ENCODE measurements at places on chromosomes 4 and X.

DNA sequence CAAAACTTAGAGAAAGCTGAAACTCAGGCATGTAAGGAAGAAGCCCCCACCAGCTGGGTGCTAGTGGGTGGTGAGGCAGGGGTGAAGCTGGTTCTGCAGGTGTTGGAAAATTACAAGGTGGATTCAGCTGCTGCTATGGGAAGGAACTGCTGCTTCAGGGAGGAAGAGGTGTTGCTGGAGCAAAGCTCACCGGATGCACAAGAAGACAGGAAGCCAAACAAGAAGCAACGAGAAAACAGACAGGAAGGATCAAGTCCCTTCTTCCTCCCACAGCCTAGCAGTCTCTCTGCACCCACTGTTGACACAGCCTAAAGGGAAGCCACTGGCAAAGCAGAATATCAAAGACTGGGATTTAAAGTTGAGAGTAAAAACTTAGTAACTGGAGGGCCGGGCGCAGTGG is 100.2 kb upstream of the JADE1 start:
- no peak for DNase-seq

DNA sequence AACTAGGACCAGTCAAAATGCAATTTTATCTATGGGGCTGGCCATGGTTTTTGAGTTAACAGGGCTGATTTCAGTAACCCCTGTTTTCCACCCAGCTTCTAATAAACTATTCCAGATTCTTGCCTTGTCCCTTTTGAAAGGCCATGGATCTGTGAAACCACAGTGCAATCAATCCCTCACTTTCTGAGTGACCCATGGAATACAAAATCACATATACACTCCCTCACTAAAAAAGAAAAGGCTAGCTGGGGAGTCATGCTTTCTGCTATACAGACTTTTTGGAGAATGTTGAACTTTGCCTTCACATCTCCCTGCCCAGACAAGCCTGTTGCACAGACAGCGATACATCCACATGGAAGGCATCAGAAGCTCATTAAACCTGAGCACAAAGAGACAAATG is 47.9 kb downstream of the MAD2L1 start:
- DNase-seq = no peak

GRCh38 chrX:105120463-105120862 is 100.0 kb downstream of the TEX13A start:
- no peak for DNase-seq

GRCh38 chr4:121358473-121358872 is 22.3 kb downstream of the QRFPR start:
- no peak for DNase-seq

DNA sequence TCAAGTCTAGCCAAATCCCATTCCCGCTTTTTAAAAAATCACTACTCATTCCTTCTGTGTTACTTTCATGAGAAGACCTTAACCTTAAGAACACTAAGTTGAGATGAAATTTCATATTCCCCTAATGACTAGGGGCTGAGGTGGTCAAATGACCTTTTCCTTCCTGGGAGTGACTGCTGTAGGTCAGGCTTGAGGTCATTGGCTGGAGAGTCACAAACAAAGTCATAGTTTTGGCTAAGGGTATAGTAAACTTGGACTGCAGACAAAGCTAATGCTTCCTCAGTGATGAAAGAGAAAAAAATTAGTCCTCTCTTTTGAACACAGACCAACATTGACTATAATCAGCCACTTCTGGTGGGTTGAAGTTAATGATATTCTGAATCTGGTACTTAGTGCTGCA is 16.0 kb upstream of the FGF2 start:
- no peak for DNase-seq

DNA sequence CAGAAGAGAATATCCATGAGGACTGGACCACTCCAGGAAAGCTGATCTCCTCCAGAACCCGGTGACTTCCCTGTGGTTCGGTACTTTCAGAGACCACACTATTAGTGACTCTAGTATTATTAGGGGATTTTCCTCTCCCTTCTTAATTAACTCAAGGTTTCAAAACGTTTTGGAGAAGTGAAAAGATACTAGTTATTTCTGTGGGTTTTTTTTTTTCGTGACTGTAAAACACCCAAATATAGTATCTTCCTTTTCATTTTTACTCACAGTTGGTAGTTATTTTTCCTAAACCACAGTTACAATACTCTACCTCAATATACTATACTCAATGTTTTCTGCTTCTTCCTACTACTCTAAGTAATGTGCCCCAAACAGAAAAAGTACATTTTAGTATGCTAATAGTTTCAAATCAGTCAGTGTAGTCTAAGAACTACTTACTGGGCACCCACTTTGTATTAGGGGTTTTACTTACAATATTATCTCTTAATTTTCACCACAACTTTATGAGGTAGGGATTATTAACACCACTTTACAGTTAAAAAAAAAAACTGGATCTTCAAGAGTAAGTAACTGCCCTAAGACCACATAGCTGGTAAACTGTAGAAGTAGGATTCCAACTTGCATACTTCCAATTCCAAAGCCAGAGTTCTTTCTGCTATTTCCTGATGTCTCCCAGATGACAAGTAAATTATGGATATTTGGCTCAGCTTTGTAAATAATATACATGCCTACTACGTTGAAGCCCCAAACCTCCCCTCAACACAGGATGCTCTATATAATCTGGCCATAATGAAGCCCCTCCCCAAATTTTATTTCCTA is 45.0 kb downstream of the SLC9A7 start:
- no peak for DNase-seq

- DNase-seq = no peak
These were observed 214.5 kb downstream of the NAF1 start for GRCh38 chr4:162952232-162952631.

DNA sequence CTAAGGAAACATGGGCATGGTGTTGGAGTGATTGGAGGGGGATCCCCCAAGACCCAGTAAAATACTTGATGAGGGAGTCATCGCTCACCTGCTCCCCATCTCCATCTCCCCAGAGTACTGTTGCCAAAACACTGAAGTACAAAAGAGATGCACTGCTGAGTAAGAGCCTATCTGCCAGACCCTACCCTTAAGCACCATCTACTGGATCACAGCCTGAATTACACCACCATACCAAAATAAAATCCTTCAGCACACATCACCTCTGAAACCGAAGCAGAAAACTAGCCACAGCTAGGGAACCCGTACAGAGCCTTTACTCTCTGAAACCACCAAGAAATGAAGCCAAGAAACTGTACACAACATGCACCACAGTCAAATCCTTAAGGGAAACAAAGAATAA is 466.3 kb upstream of the ACTRT1 start:
- DNase-seq = no peak

DNA sequence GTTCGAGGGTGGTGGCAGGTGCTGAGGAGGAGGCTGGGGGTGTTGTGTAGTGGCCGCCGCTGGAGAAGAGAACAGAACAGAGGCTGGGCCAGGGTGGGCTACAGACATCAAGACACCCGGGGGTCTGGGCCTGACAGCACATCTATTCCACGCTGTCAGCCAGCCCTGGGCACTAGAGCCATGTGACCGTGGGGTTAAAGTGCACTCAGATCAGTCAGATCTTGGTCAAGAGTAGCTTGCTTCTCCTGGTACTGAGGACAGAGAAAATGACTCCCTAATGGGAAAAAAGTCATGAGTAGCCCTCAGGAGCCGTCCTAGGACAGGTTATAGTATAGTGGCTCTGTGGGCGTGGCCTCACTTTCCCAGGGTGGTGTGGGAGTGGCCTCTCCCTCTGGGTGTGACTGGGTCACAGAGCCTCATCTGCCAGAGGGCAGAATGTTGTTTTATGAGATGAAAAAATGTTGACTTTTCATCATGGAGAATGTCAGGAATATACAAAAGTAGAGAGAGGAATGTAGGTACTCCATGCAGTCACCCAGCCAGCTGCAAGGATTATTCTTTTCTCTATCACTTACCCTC is 19.4 kb downstream of the TRMT44 start:
- no peak for DNase-seq

GRCh38 chr4:69909195-69909594 is 21.7 kb upstream of the CSN1S1 start:
- no peak for DNase-seq

DNA sequence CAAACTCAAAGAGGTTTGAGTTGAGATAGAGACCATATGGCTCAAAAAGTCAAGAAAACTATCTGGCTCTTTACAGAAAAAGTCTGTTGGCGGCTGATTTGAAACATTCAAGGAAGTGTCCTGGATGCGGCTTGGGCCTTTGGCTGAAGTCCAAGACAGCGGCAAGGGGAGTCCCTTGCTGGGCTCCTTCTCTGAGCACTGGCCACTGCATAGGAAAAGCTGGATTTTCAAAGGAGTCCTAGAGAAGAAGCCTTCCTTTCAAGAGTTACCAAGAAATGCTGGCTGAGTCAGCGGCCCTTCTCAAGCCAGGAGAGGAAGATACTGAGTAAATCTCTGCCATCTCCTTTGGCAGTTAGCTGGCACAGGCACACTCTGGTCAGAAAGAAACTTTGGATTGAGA is 12.1 kb downstream of the APLN start:
- DNase-seq = no peak

DNA sequence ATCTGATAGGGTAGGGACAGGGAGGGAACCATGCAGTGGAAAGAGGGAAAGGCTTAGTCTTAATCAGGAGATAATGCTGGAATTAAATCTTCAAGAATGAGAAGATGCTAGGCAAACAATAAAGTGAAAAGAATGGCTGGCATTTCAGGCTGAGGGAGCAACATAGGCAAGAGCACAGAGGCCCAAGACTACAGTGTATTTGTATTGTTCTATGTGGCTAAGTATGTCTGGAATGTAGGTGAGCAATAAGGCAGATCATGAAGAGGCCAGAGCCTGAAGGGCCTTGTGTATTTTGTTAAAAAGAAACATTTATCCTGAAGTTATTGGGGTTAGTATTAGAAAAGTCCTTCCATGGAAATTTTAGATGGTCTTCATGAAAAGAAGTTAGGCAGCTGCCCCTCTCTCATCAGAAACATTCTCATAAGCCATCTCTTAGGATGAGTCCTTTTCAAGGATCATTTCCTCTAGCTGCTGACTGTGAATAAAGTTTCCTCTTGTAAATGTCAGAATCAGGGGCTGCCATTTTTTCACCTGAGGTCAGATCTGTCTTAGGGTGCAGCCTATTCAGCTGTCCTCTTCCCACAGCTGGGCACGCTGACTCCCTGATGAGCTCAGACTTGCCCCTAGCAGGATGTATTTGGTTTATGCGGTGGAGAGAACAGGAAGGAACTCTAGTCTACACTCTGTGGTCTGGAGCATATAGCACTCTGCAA is 46.3 kb downstream of the ATP10D start:
- no peak for DNase-seq

DNA sequence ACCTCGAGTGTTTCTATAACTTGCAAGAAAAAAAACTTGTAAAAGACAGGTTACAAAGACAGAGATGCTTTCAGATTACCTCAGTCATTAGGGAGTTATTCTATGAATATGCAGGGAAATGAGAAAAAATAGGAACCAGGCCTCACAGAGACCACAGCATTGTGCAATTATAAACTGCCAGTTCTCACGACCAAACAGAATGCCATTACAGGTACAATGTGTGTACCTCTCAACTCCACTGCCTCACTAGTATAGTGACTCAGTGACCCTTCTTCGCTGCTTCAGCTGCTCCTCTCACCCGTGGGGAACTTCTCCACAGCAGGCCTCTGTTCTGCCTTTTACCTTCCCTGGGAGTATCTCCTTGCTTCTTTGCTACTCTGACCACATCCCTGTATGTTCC is 2.3 kb upstream of the HTATSF1 start:
- DNase-seq = no peak

DNA sequence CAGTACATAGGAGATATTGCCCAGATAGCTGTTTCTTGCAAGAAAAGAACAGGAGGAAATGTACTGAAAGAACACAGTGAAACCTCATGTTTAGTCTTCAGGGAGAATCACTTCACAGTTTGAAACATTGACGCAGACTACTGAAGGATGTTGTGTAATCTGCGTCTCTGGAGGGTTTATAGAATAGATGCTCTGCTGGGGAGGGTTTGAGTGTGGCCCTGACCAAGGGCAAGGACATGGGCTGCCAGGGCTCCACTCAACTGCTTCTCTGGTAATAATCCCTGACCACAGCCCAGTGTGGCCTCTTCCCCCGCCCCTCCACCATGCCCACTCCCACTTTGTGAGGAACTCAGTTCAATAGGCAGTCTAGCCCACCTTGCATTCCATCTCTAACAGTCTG is 15.8 kb upstream of the ACE2 start:
- DNase-seq = no peak

DNA sequence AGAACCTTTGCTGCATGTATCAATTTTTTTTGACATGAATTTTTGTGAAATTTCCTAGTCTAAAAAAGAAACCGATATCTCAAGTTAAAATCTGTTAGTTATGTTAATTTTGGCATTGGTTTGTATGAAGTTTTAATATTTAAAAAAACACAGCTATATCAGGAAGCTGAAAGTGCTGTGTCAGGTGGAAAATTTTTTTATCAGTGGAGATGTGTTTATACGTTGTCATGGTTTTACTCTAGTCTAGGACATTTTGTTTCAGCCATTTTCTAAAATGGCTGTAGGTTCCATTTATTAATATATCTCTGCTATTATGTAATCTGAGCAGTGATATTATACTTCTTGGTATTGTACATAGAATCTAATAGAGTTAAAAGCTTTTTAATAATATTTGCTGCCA is 34.2 kb downstream of the OCRL start:
- no peak for DNase-seq

GRCh38 chr4:152014280-152014679 is 253.5 kb upstream of the GATB start:
- no peak for DNase-seq

DNA sequence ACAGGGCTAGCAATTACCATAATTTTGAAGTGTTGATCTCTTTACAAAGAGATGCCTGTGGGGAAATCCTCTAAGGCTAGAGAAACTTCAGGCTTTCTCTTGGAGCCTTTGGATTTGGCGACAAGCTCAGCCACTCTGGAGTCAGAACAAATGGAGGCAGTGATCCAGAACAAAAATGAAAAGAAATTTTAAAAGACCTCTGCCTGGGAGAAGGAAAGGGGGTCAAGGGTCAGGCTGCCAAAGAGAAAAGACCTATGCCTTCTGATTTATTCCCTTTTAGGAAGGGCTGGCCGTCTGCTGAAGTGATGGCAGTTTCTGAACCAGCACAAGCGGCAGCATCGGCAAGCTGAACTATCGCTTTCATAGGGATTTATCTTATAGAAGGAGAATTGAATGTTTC is 140.8 kb upstream of the SFRP2 start:
- DNase-seq = no peak

DNA sequence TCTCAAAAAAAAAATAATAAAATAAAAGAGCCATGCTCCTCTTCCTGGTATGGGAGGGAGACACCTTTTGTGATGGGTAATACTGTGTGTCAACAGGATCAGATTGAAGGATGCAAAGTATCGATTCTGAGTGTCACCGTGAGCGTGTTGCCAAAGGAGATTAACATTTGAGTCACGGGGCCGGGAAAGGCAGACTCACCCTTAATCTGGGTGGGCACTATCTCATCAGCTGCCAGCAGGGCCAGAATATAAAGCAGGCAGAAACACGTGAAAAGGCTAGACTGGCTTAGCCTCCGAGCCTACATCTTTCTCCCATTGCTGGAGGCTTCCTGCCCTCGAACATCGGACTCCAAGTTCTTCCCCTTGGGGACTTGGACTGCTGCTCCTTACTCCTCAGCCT is 95.4 kb downstream of the SHOX start:
- DNase-seq = no peak

GRCh38 chr4:20353646-20354045 is 101.9 kb downstream of the SLIT2 start:
- DNase-seq = no peak
